NCI-H1694 (cell line): ENCODE measurements at places on chromosomes 13 and 19.

DNA sequence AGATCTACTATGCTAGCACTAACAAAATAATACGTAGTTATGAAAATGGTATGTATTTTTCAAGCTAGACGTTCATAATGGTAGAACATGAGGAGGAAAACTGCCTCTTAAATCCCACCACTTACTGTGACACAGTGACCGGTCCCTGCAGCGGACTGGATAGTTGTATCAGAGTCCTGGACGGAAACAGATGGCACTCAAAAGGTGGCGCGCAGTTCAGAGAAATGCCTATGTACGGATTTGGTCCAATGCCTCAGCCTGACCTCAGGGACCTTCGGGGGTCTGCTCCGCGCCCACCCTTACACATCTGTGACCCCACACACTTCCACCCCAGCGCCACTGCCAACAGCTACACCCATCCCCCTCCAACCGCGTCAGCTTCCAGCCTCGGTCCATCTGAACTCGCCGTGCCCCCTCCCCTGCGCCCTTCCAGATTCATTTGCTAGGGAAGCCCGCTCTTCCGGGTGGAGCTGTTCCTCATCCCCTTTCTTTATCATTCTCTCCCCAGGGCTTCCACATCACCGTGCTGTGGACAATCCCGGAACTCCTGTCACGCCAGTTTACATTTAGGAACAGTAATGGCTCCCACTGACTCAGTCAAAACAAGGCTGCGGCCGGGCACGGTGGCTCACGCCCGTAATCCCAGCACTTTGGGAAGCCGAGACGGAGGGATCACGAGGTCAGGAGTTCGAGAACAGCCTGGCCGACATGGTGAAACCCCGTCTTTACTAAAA, 792 bp upstream of the LENG8 start:
- DNase-seq, result peak; percentile 33

- DNase-seq, result no peak
These were observed 3.0 kb downstream of the IFI30 start for GRCh38 chr19:18176367-18177310.

GRCh38 chr13:21435231-21435630, 23.9 kb downstream of the ZDHHC20 start:
- DNase-seq, result no peak

DNA sequence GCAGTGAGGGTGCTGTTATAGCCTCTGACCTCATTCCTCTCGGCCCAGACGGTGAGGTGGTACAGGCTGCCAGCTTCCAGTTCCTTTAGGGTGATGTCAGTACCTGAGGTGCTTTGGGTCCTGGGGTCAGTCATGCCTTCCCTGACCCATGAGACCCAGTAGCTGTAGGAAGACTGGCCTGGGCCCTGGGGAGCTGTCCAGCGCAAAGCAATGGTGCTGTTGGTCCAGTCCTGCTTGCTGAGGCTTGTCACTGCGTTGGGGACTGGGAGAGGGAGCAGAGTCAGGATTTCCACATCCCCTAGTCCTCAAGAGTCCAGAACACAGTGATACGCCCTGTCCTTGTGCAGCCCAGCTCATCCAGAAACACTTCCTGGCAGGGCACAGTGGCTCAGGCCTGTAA, 10.7 kb downstream of the PTPRH start:
- no peak for DNase-seq

- no peak for DNase-seq
These were observed 921.8 kb downstream of the UQCRFS1 start for GRCh38 chr19:28290963-28291657.

- DNase-seq, result no peak
These were observed 118.0 kb downstream of the TSHZ3 start for GRCh38 chr19:31231237-31231636.
